Esophagus squamous epithelium (tissue), 5 donors: ENCODE measurements at places on chromosomes 12 and 14. TPM values are rescaled to one million over a fixed set of nuclear protein-coding genes. Genes with fewer than 3 reads are reported as not detected.

The OTX2 gene
- total RNA-seq = not detected

The DTD2 gene
- total RNA-seq = 33.2 TPM

The SERPINA1 gene
- total RNA-seq = 8.2 TPM

DNA sequence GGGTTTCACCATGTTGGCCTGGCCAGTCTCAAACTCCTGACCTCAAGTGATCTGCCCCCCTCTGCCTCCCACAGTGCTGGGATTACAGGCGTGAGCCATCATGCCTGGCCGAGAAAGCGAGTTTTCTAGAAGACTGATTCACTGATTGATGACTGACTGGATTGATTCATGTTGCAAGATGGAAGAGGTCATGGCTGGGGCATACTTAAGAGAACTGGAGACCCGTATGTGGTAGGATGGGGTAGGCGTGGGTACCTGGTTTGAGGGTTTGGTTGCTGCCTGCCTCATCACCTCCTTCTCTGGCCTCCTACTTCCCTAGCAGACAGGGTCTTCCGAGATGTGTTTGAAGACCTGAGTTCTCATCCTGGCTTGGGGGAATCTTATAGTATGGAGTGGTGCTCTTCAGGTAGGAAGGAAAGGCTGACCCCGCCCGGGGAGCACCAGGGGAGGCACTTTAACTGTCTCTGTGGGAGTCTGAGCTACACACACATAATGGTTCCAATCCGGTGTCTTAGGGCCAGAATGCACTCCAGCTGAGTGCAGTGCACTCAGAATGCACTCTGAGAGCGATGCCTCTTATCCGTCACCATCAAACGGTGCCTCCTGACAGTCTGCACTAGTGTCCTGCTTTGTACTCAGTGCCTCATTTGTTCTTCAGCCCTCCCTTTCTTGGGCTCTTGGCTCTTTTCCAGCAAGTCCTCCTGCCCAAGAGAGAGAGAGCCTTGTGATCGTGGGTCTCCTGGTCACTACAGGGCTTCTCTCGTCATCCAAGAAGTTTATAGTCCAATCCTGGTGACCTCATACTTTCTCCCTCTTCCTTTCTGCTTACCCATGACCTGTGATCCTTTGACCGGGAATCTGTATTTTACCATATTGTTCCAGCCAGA is 19.7 kb downstream of the PLEKHG3 start:
- no peak for DNase-seq

DNA sequence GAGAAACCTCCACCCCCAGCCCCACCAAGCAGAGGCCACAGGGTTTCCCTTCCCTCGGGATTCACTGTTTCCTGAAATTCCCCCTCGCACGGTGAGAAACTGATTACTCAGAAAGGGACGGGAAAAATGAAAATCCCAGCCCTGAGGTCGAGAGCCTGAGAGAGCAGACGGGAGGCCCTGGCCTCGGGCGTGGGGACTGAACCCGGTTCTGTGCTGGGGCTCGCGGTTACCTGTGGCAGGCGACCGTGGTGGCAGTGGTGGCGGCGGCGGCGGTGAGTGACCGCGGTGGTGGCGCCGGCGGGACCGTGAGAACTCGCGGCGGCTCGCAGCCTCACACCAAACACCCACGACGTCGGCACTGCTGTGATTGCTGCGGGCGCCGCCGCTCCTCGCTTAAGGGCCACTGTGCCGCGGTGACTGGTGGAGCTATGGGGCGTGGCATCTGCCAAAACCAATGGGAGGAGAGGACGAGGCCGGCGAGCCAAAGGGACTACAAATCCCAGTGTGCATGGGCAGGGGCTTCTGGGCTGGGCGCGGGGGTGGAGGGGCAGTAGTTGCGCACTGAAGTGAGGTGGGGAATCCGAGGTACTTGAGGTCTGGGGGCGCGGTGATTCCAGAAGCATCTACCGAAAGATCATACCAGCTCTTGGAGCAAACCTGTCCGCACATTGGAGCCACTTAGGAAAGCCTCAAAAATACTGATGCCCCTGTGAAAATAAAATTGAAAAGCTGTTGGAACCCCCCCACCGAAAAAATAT is at the start of gene LGMN:
Gene LGMN (minus strand): TSS at position 369 of the 758 bp plus-strand sequence. CDS start 15,841 bp downstream, outside the sequence.
- peak; percentile 70 for DNase-seq

The NGB gene
- not detected for total RNA-seq

DNA sequence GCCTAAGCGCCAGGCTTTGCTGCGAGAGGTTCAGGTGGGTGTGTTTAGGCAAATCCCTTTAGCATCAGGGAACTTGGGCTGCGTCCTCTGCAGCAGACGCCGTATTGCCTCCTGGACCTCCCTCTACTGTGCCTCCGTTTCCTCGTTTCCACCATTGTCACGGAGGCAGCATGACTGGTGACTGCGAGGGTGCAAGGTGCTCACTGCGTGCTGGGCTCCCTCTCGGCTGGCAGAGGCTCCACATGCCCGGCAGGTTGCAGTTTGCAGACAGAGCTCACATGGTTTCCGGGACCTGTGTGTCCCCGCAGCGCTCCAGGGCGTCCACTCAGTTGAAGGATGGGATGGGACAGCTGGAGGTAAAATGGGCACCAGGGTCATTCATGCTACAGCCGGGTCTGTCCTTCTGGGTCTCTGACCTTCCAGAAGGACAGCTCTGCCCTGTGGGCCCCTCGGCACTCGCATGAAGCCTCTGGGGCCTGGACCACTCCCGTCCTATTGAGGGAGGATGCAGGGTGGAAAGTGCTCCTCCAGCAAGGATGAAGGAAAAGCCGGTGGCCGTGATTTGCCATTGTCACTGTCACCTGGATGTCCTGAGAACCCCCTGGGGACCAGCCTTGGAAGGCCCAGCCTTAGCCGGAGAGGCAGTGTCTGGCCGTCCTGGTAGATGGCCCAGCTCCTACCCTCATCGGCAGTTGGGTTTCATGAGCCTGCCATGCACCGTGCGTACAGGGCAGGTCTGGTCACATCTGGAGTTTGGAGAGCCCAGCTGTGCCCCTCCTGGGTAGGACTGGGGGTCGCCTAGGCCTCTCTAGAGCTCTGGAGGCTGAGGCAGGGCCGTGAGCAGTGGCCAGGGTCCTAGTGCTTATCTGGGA is 146.5 kb downstream of the KIF26A start:
- no peak for DNase-seq

The LRCOL1 gene
- total RNA-seq = not detected

GRCh38 chr14:50823051-50823761 is 7.8 kb downstream of the NIN start:
- no peak for DNase-seq

- no peak for DNase-seq
Measured at GRCh38 chr14:63273129-63273528, 45.6 kb downstream of the GPHB5 start.

DNA sequence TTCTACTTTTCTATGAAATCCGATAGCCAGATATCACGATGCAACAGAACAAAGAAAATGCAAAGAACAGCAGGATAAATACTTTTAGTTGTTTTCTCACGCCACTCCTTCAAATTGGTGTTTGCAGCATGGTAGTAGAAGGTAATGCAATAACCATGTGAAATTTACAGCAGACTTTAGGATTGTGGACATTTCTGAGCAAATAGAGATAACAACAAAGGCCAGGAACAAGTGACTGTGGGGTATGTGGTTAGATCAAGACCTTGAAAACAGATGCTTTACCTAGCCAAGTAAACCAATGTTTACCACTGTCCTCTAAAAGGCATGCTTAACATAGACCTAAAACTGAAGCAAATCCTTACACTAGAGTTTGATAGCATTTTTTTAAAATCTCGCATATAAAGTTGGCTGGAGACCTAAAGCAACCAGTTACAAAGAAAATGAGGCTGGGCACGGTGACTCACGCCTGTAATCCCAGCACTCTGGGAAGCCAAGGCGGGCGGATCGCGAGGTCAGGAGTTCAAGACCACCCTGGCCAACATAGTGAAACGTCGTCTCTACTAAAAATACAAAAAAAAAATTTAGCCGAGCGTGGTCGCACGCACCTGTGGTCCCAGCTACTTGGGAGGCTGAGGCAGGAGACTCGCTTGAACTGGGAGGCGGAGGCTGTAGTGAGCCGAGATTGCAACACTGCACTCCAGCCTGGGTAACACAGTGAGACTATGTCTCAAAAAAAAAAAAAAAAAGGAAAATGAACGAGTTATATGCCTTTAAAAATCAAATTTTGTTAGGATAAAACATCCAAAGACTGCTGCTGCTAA is 123.2 kb upstream of the FOXN3 start:
- DNase-seq = no peak

- no peak for DNase-seq
Measured at GRCh38 chr14:37539992-37540391, 55.1 kb downstream of the FOXA1 start.

DNA sequence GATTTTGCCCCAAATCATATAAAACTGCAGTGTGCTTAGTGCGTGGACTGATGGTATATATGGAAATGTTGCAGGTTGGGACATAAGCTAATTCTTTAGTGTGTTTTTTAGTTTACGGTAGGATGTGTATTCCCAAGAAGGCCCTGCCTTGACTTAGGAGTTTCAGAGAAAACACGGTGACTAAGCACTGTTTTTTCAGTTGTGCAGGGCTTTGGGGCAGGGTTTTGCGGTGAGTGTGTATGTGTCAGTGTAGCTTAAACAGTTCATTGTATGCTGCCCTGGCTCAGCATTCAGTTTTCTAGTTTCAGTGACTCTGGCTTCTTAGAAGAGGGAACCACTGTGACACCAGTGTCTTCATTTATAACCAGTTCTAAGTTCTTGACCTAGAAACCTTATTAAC is 101.2 kb downstream of the AKAP6 start:
- DNase-seq = no peak

DNA sequence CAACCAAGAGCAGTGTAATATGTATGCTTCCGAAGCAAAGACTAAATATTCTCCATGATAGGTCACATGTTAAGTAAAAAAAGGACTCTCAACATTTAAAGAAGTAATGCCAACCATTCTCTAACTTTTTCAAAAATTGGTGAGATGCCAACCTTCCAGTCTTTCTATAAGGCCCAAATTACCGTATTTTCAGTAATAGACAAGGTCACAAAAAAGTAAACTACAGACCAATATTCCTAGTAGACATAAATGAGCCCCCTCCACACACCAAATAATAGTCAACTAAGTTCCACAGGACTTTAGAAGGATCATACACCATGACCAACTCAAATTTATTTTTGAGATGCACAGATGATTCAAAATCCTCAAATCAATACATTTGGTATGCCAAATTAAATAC is 867.4 kb downstream of the TMEM121 start:
- no peak for DNase-seq

The OR6S1 gene
- total RNA-seq = not detected

GRCh38 chr12:114841557-114842251 is 157.7 kb upstream of the TBX3 start:
- no peak for DNase-seq

The NFE2 gene
- 0.38 TPM for total RNA-seq
